ENCODE measurements at places on chromosomes 11 and 22.

- DNase-seq, result no peak
Observed at GRCh38 chr22:28835630-28836189, 35.3 kb upstream of the XBP1 start.

DNA sequence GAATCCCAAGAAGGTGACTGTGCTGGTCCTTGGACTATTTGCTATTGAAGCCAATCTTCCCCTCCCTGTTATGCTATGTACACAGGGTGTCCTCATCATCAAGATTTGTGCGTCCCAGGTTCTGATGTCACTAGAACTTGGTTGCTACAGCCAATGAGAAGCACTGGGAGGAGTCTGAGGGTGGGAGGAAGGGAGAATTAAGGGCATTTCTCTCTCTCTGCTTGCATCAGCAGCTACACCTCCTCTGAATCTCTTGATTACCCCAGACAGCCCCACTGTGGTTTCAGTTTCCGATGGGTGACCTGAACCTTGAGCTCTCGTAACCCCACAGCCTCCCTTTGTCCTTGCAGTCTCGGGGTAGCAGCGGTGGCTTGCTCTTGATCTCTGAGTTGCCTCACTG, 212.4 kb upstream of the SESN3 start:
- DNase-seq, result no peak

DNA sequence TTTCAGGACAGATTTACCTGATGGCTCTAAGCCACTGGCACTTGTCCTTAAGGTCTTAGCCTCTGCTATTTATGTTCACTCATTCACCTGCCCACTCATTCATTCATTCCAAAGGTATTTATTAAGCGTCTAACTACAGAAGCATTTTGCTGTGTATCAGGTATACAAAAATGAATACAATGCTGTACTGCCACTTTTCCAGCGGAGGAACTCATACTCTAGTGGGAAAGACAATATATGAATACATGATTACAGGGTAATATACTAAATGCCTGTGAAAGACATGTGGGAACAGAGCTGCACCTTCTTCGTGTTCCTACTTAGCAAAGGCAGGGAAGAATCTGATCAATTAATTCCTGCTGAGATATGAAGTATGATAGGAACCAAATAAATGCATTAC, 43.7 kb downstream of the CLMP start:
- no peak for DNase-seq

GRCh38 chr11:14506532-14506931, 6.9 kb upstream of the COPB1 start:
- DNase-seq, result peak; percentile 47

GRCh38 chr11:134414766-134415765, 3.0 kb upstream of the B3GAT1 start:
- no peak for DNase-seq

DNA sequence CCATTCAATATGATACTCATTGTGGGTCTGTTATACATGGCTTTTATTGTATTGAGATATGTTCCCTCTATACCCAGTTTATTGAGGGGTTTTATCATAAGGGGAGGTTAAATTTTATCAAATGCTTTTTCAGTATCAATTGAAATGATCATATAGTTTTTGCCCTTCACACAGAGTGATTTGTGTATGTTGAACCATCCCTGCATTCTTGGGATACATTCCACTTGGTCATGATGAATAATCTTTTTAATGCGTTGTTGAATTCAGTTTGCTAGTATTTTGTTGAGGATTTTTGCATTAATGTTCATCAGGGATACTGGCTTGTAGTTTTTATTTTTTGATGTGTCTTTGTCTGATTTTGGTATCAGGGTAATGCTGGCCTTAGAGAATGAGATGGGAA, 98.0 kb downstream of the ATG16L2 start:
- no peak for DNase-seq

DNA sequence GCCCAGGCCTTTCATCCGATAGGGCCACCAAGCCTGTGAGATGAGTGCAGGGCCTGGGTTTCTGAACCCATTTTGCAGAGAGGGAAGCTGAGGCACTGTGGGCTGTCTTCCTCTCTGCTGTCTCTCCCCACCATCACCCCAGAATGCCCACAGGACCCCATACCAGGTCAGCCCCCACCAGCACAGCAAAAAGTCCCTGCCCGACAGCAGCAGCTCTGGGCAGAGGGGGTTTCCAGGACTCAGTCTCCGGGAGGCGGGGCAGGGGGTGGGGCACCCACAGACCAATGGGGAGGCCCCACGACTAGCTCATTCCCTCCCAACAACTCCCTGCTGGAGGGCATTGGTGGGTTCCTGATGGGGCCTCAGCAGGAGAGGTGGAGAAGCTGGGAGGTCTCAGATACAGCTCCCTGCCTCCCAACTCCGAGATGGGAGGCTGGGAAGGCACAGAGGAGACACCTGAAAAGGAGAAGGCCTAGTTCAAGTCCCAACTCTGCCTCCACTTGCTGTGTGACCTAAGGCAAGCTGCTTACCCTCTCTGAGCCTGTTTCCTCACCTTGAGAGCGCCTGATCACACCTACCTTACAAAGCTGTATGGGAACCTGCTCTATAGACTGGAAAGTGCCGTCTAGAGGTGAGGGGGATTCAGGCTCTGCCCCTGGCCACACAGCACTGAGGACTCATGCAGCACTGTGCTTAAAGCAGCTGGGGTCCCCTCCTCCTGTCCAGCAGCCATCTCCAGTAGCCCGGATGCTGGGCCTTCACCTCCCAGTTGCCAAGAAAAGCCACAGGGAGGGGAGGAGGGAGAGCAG, 3.5 kb downstream of the CBX7 start:
- DNase-seq, result peak; percentile 32

DNA sequence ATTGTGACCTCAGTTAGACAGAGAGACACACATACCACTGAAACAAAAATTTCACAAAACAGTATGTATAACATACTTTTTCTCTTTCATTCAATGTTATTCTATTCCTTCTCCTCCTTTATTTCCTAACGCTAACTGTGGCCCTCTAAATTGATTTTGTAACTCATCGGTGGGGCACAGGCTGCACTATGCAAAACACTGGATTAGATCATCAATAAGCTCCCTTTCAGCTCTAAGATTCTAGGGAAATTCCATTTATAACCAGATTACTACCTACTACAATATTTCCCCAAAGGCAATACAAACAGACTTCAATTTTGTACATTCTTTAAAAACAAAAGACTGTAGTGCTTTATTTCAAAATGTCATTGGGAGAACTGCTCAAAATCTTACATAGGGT, 6.1 kb downstream of the FJX1 start:
- no peak for DNase-seq

DNA sequence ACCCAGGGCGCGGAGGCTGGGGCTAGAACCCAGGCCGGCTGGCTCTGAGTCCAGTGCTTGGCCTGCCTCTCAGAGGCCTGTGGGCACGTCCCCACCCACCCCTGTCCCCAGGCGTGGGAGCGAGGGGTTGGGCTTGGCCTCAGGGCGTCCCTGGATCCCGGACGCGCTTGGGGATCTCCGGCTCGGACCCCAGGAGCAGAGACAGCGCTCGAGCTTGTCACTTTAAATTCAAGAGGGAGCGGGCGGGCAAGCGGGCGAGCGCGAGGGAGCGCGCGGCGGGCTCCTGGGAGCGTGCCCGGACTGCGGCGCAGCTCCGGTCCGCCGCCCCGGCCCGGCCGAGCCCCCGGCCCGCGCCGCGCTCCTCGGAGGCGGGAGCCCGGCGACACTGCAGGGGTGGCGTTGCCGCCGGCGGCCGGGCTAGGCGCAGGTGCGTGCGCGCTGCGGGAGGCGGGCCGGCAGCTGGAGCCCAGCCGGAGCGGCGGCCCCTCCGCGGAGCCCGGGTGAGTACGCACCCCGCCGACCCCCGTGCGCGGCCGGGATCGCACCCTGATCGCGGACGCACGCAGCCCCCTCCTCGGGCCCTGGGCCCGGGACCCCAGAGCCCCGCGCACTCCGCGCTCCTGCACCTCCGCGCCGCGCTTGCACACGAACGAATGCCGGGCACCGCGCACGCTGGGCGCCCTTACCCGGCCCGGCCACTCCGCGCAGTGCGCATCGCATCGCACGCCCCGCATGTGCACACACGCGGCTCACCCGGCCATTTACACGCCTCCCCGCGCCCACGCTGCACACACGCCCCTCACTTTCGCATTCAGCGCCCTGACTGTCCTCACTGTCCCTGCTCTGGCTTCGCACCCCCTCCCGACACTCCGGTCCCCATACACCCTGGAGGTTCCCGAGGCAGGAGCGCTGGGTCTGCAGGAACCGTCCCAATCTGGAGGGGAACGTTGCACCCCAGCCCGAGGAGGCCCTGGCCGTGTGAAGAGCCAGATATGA, at the start of gene SYT12:
Gene SYT12, plus strand, starts transcription at position 174 of the 996 bp plus-strand sequence. CDS start 7,011 bp downstream, outside the sequence.
- peak; percentile 25 for DNase-seq

DNA sequence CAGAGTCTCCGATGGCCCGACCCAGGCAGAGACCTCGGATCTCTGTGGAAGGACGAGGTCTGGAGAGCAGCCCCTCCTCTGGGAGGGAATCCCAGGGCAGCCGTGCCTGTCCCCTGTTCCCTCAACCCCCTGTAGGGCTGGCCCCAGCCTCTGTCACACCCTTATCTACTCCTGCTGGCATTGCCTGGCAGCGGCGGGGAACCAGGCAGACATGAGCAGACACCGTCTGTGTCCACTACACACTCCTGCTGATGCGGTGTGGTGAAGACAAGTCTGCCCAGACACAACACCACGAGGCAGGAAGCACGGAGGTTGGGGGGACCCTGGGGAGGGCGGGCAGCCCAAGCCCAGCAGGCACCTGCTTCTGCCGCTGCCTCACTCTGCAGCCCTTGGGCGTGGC, 52.5 kb upstream of the A4GALT start:
- peak; percentile 42 for DNase-seq

GRCh38 chr11:251550-251949, 14.8 kb downstream of the PSMD13 start:
- peak; percentile 12 for DNase-seq

DNA sequence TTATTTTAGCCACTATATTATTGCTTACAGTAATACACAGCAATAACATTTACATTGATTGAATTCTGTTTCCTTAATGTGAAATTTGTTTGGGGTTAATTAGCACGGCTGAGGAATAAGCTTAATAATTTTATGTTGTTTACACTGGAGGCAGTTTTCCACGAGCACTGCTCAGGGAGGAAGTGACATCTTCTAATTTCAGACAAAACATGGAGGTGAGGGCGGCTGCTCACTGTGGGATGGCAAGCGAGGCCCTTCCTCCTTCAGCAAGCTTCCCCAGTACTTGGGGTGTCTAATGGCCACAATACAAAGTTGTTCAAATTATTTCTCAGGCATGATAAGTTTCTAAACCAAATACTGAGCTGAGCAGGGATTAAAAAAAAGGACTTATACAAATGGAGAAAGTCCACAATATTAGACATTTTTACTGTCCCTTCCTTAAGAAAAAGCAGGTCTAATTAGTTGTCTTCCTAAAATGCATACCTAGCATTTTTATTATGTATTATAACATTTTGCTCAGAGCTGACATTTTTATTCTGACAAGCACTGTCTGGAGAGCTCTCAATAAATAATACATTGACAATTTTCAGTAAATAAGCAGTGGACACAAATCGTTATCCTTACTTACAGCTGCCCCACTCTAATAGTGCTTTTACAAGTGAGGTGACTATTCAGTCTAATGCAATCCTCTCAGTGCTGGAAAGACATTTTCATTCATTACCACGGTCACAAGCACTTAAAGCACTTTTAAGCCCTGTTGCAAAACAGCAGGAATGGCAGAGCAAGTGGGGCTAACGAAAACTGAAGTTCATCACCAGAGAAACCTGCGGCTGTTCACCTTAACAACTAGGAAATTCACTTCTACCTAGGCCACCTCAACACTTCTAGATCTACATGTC, 56.2 kb downstream of the SOX6 start:
- no peak for DNase-seq

- no peak for DNase-seq
Observed at GRCh38 chr22:26998129-26998528, 340.7 kb downstream of the MIAT start.

DNA sequence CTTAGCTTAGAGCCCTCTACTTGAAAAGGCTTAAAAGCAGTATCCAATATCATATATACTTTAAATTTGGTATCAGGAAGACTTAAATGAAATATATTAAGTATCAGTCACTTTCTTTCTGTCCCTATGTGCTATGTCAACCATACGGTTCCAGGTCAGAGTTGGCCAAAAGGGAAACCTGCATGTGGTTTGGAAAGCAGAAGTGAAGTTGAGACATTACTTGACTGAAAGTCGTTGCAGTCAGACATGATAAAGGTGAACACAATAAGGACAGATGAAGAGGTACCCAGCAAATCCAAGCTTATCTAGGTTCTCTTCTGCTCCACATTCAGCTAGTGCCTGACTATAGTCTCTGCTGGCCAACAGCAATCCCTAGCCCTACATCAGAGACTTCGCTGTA, 336.8 kb downstream of the KCNA4 start:
- no peak for DNase-seq

DNA sequence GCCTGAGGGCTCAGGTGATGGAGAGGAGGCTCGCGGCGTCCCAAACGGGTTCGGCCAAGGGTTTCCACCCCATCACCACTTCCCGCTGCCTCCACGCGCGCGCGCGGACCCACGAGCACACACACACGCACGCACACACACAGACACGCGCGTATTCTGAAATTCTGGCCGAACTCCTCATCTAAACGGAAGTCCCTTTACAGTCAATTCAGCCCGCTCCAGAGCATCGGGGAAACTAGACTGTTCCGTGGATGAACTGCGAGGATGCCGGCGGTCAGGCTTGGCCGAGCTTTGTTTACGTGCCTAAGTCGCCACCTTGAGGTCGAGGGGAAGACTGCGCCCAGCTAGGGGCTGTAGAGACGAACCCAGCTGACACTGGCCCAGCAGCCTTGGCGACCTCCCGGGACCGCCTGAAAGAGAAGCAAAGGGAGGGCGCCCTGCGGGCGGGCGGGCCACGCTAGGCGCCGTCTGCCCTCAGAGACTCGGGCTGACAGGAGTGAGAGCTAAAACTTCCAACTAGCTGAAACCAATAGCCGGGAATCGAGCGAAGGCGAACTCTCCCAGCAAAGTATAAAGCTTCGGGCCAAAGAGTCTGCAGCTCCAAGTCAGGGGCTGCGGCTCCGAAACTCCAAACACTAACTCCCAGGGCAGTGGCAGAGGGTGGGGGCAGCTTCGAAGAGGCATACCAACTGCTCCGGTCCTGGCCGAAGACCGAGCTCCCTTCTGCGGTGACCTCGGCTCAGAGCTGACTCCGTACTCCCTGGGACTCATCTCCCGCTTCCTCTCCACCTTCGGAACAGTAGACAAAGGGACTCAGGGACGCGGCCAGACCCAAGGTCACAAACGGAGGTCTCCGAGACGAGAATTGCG, 124.7 kb upstream of the C11orf58 start:
- DNase-seq, result peak; percentile 84

DNA sequence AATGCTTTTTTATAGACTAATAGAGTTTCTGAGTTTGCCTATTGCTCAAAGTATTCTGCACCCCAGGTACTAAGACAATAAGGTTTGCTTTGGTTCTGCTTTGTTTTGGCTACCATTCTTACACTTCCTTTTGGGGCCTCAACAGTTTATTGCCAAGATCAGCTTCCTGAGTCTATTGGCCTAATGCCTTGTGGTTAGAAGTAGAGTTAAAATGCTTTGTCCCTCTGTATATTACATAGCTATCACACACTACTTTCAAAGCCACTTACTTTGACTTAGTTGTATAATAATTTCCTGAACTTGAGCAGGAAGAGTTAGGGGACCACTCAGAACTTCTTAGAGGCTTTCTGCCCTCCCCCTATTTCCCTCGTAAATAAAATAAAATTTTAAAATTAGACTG, 96.5 kb downstream of the DLG2 start:
- DNase-seq, result peak; percentile 1

All from choroid plexus epithelial cell (primary cell).